ENCODE measurements at places on chromosomes 4 and X.

- DNase-seq, result no peak
Observed at GRCh38 chr4:84937381-84937977, 29.0 kb downstream of the WDFY3 start.

GRCh38 chrX:38717871-38718270 lies 83.4 kb upstream of the MID1IP1 start:
- DNase-seq, result peak; percentile 8

- DNase-seq, result no peak
Observed at GRCh38 chr4:151850791-151851213, 90.0 kb upstream of the GATB start.

GRCh38 chr4:40749717-40750460 lies at the start of gene NSUN7:
NSUN7 (plus strand) TSS chr4:40749955; CDS start chr4:40750694, 739 bp downstream.
- peak; percentile 34 for DNase-seq

DNA sequence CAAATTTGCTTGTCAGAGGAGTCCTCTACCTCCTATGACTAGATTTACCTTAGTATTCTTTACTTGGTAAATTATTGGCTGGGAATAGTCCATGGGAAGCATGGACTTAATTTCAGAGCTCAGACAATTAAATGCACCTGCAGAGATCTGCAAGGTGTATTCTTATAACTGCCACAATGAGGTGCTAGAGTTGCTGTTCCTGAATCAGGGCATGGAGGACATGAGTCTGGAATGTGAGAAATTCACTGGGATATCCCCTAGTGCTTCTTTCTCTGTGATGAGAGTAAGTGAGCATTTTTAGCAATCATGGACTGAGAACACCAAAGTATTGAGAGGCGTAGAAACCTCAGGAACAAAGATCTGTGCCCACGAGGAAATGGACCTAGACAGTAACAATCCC lies 32.9 kb upstream of the GRID2 start:
- DNase-seq, result no peak

GRCh38 chr4:89306486-89307177 lies 968 bp downstream of the GPRIN3 start:
- no peak for DNase-seq

GRCh38 chr4:19104176-19104575 lies 1082.6 kb upstream of the LCORL start:
- no peak for DNase-seq

- DNase-seq, result no peak
Observed at GRCh38 chrX:29841750-29842149, 373.6 kb upstream of the MAGEB2 start.

GRCh38 chrX:80765220-80765625 lies 44.5 kb downstream of the BRWD3 start:
- peak; percentile 29 for DNase-seq

DNA sequence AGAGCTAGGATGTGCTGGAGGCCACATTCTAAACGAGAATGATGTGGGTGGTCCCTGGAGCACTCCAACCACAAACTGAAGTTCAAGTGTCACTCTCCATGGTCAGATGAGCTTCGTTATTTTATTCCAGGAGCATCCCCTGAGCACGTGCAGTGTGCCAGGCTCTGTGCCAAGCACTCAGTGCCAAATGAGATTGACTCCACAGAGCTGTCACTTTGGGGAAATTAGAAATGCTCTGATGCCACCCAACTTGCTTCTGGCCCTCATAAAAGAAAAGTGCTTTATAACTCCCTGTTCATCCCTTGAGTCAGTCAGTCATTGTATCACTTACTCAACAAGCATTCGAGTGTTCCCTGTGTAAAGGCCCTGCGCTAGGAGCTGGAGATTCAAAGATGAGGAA lies 91.2 kb downstream of the RTL5 start:
- no peak for DNase-seq

- no peak for DNase-seq
Observed at GRCh38 chr4:82900066-82900410, 497 bp upstream of the THAP9 start.

DNA sequence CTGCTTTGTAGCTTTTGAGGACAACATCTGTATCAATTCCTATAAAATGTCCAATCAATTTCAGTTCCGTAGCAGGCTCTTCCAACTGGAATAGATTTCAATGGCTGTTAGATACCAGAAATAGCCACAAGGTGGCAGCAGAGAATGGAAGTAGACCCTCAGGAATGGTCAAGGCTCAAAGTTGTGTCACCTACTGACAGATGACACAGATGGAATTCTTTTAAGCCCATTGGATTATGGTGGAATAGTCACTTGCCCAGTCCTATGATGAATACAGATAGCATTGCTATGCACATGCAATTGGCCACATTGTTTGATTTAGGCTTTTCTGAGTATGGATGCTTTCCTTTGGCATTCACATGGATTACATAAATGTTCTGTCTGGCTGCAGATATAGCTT lies 130.4 kb upstream of the RADX start:
- DNase-seq, result peak; percentile 13

DNA sequence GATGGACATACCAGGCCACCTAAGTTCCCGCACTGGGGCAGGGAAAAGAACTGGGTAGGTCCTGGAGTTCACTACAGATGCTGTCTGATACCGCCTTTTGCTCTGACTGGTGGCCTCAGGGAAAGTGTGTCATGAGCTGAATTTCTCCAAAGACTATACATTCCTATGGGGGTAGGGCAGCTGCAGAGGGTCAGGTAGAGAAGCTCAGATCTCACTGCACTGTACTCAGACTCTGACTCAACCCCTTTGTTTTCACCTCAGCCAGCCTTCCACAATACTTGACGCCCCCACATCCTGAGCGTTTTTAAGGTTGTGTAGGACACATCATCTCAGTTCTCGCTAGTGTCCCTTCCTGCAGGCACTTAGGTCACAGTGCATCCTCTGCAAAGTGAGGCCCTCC lies 7.8 kb downstream of the GATB start:
- peak; percentile 77 for DNase-seq

- DNase-seq, result no peak
Observed at GRCh38 chr4:53841711-53842110, 222.7 kb downstream of the CHIC2 start.

- DNase-seq, result no peak
Observed at GRCh38 chr4:155072417-155072816, 136.0 kb upstream of the NPY2R start.

DNA sequence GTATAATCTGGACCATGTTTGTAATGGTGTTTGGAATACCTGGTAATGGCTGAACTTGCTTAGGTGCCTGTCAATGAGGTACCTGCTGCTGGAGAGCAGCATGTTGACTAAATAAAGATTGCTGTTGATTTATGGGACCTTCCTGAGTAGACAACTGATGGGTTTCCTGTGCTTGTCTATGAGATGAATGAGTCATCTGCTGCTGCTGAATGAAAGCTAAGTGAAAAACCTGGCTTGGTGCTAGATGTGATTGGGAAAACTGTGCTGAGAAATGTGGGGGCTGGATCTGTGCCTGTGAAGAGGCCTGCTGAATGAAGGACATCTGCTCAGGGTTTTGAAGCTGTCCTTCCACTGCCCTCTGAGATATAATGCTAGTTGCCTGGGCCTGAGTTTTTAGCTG lies 69.6 kb downstream of the WNK3 start:
- DNase-seq, result no peak

- no peak for DNase-seq
Observed at GRCh38 chrX:72276478-72276953, 532 bp downstream of the RPS4X start.

DNA sequence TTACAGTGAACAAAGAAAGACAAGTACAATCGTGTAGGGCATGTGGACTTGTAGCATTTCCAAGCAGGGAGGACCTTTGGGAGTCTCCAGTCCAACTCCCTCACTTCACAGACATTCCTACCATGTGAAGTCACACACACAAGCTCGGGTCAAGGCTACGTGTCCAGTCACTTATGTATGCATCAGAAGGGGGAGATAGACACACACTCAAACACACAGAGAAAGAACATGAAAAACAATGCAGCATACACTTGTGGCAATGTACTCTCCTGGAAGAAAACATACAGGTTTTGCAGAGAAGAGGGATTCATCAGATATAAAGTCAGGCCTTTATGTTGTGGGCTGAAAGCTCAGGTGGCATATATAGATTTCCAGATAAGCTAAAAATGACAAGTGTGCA lies 136.1 kb upstream of the MID1 start:
- DNase-seq, result peak; percentile 55

GRCh38 chr4:39255266-39255665 lies 72.9 kb downstream of the WDR19 start:
- DNase-seq, result peak; percentile 71

DNA sequence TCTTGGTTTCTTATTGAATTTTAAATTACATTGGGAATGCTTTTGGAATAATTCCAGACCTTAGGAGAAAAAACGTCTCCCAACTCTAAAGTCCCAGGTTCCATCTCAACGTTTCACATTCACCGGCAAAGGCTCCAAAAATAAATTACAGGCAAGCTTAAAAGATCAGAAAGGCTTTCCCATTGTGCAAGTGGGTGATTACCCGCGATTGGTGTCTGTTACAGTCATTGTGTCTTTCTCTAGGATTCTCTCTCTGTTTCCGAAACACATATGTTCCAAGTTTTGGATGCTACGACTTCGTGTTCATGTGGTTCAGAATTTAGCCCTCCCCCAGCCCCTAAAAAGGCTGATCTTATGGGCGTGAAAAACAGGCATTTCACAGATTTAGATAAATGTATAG lies 41.8 kb downstream of the PALLD start:
- no peak for DNase-seq

GRCh38 chr4:101931619-101932018 lies 141.1 kb downstream of the BANK1 start:
- no peak for DNase-seq

DNA sequence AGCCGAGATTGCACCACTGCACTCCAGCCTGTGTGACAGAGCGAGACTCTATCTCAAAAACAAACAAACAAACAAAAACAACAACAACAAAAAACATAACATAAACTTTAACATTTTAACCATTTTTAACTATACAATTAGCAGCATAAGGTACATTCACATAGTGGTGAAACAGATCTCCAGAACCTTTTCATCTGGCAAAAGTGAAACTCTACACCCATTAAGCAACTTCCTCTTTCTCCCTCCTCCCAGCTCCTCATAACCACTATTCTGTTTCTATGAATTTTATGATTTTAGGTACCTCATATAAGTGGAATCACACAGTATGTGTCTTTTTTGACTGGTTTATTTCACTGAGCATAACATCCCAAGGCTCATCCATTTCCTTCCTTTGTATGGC lies 103.6 kb downstream of the FAM13A start:
- DNase-seq, result no peak

DNA sequence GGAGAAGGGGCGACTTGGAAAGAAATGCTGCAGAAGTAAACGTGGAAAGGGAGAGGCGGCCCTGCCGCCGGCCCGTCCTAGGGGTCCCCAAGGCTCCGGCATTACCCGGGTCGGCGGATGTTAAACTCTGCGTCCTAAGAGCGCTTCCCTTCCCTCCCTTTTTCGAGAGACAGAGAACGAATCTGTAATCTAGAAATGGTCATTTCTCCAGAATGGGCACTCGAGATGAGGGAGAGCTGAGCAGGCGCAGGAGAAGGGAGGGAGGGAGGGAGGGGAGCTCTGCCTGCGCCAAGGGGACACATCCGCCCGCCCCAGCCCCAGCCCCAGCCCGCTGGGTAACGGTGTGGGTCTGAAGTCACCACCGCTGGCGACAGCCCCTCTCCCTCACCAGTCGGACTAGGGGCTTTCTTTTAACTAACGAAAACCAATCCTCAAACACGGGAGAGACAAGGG lies 1.7 kb downstream of the HCFC1 start:
- no peak for DNase-seq

GRCh38 chr4:148530114-148530513 lies 87.9 kb upstream of the NR3C2 start:
- DNase-seq, result no peak

GRCh38 chr4:107837317-107837716 lies 12.6 kb downstream of the SGMS2 start:
- no peak for DNase-seq

DNA sequence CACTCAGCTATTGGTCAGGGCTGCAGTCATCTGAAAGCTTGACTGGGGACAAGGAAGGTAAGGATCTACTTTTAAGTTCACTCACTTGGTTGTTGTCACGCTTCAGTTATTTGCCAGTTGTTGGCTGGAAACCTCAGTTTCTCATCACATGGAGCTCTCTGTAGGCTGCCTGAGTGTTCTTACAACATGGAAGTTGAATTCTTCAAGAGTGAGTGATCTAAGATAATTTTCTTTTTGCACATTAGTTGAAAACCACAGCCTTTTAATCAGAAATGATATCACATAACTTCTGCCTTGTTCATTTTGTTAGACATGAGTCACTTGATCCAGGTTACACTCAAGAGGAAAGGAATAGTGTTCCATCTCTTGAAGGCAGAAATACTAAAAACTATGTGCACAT lies 552.7 kb downstream of the RAPGEF2 start:
- DNase-seq, result peak; percentile 34

- no peak for DNase-seq
Observed at GRCh38 chr4:2354118-2354517, 64.3 kb downstream of the ZFYVE28 start.

DNA sequence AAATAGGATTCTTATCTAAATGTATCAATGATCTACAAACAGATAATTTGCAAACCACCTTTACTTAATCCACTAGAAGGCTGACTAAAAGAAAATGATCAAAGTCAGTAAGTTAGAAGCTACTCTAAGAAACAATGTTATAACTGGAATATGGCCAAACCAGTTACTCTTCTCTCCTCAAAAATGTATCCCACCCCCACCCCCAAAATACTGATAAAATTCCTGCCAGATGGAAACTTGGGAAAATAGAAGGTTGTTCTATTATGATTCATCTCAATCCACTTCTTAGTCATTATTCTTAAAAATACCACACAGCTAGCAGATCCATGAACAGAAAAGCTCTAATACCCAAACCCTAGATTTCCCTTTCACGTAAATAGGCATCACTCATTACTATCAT lies 206.4 kb downstream of the KLHL13 start:
- no peak for DNase-seq

- no peak for DNase-seq
Observed at GRCh38 chr4:41865306-41865980, 69.8 kb upstream of the TMEM33 start.

- DNase-seq, result peak; percentile 7
Observed at GRCh38 chr4:110484767-110485166, 8.8 kb downstream of the ENPEP start.

DNA sequence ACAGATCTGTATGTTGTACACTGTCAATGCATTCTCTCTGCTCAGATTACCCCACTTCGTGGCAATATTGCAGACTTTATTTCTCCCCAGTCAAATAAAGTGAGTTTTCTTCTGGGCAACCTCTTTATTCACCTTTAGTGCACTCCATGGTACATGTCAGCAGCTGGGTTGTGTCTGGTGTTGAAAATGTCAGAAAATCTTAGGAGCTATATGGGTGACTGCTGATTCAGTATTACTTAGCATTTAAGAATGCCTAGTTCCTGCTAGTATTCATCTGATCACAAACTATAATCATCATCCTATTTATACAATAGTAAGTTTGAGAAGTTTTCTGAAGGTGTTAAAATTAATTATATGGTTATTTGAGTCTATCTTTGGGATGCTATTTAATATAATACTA lies 112.5 kb downstream of the CFAP299 start:
- DNase-seq, result no peak

DNA sequence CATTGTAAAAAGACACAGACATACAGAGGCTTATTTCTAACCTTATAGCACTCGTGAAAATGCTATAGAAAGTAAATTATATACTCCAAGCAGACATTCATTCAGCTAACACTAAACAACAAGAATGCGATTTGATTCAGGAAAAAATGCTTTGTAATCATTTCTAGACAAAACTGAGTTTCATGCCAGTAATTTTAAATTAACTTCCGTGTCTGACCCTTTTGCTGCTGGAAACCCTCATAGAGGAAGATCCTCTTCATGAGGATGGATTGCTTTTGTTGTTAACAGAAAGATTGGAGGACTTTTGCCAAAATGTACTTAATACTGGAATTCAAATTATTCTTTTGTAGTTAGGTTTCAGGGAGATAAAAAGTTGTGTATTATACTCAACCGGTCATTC lies 43.3 kb downstream of the GUCY1A1 start:
- no peak for DNase-seq
